ENCODE measurements at places on chromosomes 11 and 22.

GRCh38 chr11:67283481-67283963, 5.6 kb upstream of the ANKRD13D start:
- DNase-seq = no peak

- no peak for DNase-seq
Observed at GRCh38 chr11:8597182-8597581, 3.2 kb upstream of the STK33 start.

DNA sequence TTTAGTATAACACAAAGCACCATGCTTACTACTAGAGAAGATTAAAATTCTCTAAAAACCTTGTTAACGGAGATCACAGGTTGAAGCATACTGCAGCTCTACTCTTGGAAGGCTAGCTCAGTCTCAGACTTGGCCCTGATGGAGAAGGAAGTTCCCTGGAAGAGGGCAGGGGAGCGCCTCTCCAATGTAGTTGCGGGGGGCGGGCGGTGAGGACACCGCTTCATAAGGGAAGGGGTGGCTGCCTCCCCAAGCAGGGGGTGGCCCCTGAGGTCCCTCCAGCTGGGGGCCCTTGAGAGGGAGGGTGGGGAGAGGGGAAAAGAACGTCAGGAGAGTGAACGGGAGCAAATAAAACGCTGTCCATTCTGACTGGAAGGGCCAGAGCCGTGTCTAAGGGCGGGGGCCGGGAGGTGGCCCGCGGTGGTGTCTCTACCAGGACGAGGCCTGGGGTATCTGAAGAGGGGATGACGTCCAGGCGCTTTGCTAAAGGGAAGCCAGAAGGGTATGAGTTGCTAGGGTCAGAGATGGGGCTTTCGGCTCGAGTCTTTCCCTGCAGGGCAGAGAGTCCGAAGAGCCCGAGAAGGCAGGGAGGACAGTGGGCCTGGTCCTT, 553 bp upstream of the USP47 start:
- DNase-seq = no peak

- no peak for DNase-seq
Observed at GRCh38 chr11:78823588-78823987, 248.9 kb upstream of the NARS2 start.

DNA sequence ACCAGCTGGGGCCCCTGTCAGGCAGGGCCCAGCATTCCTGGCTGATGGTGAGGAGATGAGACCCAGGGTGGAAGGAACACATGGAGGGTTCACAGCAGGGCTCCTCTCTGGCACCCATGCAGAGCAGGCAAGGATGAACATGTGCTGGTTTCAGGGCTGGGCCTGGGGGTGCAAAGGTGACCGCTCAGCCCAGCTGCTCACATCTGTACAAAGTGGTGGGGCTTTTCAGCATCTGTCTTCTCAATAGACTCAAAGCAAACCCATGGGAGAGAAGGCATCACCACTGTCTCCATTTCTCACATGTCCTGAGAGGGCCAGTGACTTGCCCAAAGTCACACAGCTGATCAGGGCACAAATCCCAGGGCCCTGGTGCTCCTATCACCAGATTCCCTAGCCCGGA, 27.3 kb upstream of the TCF20 start:
- no peak for DNase-seq

DNA sequence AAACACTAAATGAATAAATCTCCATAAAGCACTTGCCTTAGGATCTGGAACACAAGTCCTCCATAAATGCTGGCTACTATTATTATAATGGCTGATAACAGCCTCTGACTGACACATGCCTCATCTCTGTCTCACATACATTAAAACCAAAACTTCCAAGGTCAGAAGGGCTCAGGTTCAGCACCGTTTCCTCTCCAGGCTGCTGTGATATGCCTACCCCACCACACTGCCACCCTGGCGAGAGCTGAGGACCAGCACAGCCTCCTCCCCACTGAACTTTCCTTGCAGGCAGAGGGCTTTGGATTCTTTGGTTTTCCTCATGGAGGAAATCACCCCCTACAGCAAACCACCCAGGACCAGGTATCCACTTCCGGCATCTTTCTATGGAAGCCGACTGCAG, 112.8 kb downstream of the ABTB2 start:
- DNase-seq = no peak

DNA sequence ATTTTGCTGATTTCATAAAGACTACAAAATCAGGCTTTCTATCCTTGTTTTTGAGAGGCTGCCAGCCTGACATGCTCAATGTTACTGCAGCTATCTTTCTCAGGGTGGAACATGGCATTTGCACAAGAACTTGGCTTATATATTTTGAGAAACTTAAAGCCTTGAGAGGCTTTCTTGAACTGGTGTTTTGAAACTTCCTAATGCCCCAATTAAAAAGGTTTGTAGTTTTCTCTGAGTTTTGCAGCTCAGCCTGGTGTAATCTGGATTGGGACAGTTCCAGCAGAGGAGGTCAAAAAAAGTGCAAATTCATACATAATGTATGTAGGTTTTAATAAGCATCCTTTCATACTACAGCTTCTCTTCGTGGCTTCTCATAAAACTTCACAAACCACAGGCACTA, 223.4 kb downstream of the FAM76B start:
- no peak for DNase-seq

GRCh38 chr11:10930972-10931760, 73.3 kb upstream of the ZBED5 start:
- DNase-seq = no peak

DNA sequence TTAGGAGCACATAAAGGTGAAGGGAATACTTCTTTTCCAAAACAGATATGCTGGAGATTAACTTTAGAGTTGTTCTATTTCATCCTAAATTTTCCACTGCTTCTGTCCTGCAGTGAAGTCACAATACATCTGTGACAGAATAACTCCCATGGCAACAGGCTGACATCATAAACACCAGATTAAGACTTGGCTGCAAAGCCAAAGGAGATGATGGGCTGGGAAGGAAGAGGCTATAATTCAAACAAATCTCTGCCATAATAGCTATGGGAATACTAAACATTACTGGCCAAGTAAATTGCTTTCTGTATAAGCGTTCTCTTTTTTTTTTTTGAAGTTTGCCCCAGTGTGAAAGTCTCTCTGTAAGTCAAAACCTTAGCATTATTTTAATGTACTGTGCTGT, 107.7 kb downstream of the CADM1 start:
- no peak for DNase-seq

DNA sequence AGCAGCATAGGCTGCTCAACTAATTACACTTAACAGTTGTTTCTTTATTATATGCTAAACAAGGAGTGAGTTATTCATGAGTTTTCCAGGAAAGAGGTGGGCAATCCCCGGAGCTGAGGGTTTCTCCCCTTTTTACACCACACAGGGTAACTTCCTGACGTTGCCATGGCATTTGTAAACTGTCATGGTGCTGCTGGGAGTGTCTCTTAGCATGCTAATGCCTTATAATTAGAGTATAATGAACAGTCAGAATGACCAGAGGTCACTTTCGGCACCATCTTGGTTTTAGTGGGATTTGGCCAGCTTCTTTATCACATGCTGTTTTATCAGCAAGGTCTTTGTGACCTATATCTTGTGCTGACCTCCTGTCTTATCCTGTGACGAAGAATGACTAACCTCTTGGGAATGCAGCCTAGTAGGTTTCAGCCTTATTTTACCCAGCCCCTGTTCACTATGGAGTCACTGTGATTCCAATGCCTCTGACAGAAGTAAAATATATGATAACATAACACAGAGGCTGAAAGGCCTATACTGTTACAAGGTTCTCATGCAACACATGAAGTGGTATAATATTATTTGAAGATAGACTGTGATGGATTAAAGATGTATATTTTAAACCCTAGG, 41.3 kb upstream of the RDX start:
- no peak for DNase-seq

DNA sequence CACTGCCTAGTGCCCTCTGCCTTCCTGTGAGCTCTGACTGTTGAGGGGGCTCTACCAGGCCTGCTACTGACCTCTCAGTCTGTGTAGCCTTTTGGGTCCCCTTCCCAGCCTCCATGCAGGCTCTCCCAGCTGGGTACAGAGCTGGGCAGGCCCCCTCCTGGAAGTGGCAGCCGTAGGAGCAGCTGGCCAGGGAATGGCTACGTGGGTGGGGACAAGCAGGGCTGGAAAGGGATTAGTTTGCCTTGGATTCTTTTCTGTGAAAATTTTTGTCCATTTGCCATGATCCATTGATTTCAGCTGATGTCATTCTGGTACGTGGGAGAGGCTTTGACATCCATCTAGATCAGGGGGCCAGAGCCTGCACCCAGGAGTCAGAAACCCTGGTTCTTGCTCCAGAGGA, 23.9 kb upstream of the NECTIN1 start:
- DNase-seq = no peak

- no peak for DNase-seq
Observed at GRCh38 chr11:46353698-46354097, 6.4 kb downstream of the DGKZ start.

DNA sequence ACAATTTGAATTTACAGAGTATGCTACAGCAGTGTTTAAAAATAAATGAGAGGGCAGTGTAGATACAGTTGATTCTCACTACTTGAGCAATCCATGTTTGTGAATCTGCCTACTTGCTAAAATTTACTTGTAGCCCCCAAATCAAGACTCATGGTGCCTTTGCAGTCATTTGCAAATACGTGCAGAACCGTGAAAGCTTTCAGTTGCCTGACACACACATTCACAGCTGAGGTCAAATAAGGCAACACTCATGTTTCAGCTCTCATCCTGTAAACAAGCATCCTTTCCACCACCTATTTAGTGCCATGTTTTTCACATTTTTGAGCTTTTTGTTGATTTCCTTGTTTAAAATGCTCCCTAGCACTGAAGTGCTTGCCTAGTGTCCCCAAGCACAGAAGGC, 32.5 kb upstream of the RASL10A start:
- DNase-seq = no peak

DNA sequence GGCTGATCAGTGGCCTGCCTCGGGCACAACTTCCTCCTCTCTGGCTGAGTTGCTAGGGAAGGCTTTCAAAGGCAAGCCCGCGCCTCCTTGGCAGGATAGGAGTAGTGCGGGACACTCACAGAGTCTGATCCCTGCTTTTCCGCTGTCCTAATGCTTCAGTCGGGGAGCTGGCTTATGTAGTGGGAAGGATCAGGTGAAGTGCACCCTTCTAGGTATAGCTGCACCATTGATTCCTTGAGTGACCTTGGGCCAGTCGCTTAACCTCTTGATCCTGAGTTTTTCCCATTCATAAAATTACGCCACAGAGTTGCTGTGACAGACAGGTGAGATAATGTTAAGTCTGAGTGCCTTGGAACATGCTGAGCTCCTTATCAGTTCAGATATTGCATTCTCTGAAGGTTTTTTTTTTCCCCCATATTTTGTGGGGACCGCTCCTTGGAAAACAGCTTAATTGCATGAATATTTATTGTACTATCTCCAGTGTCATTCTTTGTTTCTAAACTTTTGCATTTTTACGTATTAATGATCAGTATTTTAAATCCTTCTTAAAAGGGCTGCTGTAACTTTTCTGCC, 961 bp downstream of the IPO7 start:
- DNase-seq = peak; percentile 20

DNA sequence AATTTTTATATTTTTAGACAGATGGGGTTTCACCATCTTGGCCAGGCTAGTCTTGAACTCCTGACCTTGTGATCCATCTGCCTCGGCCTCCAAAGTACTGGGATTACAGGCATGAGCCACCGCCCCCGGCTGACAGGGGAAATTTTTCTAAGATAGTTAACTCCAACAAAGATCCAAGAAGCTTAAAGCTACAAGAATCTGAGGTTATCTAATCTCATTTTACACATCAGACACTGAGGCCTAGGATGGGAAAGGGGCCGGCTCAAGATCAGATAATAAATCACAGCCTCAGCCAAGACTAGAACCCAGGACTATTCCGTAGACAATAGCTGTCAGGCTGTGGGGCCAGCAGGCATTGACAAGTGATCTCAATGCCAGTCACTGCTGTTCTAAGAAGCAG, 94.0 kb downstream of the AMBRA1 start:
- DNase-seq = no peak

DNA sequence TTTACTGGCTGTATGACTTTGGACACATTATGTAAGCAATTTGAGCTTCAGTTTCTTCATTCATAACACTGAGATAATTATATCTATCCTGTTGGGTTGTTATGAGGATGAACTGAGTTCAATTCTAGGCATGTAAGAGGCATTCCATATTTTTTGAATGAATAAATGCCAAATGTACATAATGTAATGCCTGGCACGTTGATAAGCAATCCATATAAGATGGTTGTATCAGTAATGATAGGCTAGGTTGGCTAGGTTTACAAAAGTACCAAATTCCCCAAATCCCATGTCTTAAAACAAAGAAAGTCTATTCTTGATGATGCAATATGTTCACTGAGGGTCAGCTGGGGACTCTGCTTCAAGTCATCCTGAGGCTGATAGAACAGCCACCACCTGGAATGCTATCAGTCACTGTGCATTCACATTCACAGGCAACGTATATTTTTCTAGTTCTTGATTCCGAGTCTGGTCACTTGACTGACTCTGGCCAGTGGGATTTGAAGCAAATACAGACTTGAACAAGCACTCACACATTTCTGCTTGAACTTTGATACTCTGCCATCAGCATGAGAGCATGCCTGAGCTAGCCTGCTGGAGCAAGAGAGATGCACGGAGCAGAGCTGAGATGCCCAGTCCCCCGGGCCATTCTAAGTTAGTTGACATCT, 104.0 kb upstream of the TIMP3 start:
- no peak for DNase-seq

DNA sequence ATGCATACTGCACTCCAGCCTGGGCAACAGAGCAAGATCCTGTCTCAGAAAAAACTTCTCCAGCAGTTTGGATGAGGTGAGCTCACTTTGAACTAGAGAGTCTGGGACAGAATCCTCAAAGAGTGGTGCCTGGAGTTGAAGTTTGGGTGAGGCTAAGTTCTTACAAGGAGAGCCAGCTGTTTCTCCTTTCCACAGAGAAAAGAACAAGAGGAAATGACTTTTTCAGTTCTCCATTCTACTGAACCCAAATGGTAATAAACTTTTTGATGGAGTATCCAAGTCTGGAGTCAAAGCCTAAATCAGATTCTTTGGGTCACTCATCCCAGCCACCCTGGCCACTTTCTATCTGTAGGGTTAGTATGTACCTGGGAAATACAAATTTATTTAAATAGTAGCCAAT, 102.7 kb downstream of the TRAF6 start:
- DNase-seq = no peak
